ENCODE measurements at places on chromosomes 2 and 18. TPM values are rescaled to one million over a fixed set of nuclear protein-coding genes. Genes with fewer than 3 reads are reported as not detected.

Gene ANO7
- total RNA-seq: 0.27 TPM

Gene GCA
- 22.5 TPM for total RNA-seq

Gene DCDC2C
- total RNA-seq: 6.6 TPM

Gene UGT1A5
- not detected for total RNA-seq

DNA sequence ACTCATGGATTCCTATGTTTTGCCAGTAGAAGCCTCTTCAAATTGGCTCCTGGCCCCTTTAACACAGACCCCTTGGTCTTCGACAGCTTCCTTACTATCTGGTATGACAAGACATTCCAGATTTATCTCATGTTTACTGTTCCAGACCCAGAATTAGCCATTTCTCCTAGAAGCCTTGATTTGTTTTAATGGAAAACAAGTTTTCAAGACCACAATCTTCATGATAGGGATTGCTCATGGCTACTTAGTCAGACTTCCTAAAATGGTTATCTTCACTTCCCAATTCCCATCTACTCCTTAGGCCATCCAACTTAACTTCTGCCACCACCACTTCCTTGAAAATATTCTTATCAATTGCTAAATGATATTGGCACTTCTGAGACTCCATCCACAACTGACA, 63.2 kb downstream of the TTC32 start:
- peaks cover 11% of the 10 kb centered on the region for H3K4me1 ChIP-seq
- H3K4me3 ChIP-seq: no peak overlapping the region
- H3K27me3 ChIP-seq: no peaks in the 10 kb centered on the region
- DNase-seq: no peak
- no peak overlapping the region for H3K27ac ChIP-seq
- H3K36me3 ChIP-seq: no peaks in the 10 kb centered on the region

DNA sequence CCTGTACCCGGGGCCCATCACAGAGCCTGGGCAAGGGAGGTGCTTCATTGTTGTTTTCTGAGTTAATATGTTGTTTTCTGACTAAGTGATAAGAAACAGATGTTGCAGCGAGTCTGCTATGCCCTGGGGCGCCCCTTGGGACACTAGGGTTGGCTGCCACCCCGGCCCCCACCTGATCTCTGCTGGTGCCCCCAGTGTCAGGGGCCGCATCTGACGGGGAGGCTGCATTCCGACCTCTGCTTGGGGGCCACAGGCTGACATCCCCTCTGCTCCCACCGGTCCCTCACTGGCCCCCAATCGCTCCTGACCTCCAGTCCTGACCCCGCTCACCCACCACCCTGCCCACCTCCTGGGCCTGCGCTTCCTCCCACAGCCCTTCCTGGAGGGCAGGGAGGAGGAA, 65.9 kb downstream of the LONRF2 start:
- H3K27me3 ChIP-seq: no peaks in the 10 kb centered on the region
- H3K36me3 ChIP-seq: no peaks in the 10 kb centered on the region
- no peak overlapping the region for H3K4me3 ChIP-seq
- no peak for DNase-seq

- no peak for DNase-seq
- no peak overlapping the region for H3K27ac ChIP-seq
- H3K36me3 ChIP-seq: no peaks in the 10 kb centered on the region
- H3K4me1 ChIP-seq: no peaks in the 10 kb centered on the region
Measured at GRCh38 chr2:9065901-9066300, 62.4 kb upstream of the MBOAT2 start.

DNA sequence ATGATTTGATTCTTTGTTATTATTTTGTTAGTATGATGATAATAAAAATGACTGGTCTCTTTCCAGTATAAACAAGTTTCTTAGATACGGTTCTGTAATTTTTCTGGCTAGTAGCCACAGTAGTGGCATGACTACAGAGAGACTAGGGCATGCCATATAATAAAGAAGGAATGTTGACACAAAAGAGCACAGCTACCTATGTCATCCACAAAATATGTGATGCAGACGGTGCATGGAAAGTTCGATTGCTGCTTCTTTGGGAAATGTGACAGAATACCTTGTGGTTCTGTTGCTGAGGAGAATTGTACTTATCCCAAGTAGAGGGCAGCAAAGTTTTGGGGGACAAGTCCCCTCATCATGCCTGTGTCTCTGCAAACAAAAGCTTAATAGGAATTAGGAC, 26.1 kb upstream of the SETBP1 start:
- H3K36me3 ChIP-seq: no peaks in the 10 kb centered on the region
- no peaks in the 10 kb centered on the region for H3K27me3 ChIP-seq
- H3K27ac ChIP-seq: no peak overlapping the region
- DNase-seq: no peak

DNA sequence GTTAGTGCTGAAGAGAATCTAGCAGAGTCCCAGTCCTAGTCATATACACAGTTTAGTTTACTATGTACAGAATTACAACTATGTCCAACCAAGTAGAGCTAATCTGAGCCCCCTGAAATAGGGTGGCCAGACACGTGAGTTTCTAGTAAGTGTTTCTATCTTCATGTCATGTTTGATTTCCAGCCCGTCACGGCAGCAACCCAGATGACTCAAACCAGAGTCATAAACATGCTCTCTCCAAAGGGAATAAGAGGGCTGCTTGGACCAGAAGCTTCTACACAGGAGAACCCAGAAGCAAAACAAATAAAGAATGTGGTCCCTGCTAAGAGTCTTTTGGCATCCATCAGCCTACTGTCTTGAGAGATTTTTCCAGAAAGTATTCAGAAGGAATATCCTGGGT, 64.9 kb upstream of the WIPF1 start:
- DNase-seq: no peak
- H3K36me3 ChIP-seq: no peaks in the 10 kb centered on the region
- H3K27ac ChIP-seq: peak overlapping the region; percentile 82

- H3K27me3 ChIP-seq: no peaks in the 10 kb centered on the region
- peaks cover 10% of the 10 kb centered on the region for H3K36me3 ChIP-seq
- no peak overlapping the region for H3K27ac ChIP-seq
- H3K4me3 ChIP-seq: no peak overlapping the region
Measured at GRCh38 chr2:173239644-173240043, 115.0 kb upstream of the CDCA7 start.

GRCh38 chr18:35348001-35348400, 3.8 kb upstream of the ZNF24 start:
- H3K4me3 ChIP-seq: no peak overlapping the region
- H3K27me3 ChIP-seq: no peaks in the 10 kb centered on the region
- peaks cover 14% of the 10 kb centered on the region for H3K4me1 ChIP-seq
- no peak for DNase-seq

DNA sequence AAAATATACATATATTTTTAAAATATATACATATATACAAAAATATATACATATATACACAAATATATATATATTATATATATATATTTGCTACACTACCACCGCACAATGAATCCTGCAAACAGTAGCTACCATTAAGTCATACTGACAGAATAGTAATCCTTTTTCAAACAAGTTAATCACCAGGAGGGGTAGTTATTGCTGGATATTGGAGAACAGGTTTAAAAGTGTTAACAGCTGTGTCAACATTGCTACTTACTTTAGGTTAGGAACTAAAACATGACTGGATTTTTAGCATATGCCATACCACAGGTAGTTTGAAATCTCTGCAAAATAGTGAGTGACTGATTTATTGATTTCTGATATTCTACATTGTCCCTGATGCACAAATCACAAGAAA, 529.1 kb upstream of the CDH7 start:
- no peak overlapping the region for H3K4me3 ChIP-seq
- no peak for DNase-seq
- no peaks in the 10 kb centered on the region for H3K27me3 ChIP-seq
- no peaks in the 10 kb centered on the region for H3K4me1 ChIP-seq
- H3K36me3 ChIP-seq: no peaks in the 10 kb centered on the region

Measured in thoracic aorta (tissue), 2 donors.